Stimulated activated CD8-positive, alpha-beta memory T cell treated with anti-CD3 and anti-CD28 coated beads, Interleukin-7, amount 100 ng/mL, for 1 hour (primary cell): ENCODE measurements at places on chromosomes 7 and 10.

GRCh38 chr10:101682172-101682825, 12.7 kb downstream of the FBXW4 start:
- DNase-seq: no peak

DNA sequence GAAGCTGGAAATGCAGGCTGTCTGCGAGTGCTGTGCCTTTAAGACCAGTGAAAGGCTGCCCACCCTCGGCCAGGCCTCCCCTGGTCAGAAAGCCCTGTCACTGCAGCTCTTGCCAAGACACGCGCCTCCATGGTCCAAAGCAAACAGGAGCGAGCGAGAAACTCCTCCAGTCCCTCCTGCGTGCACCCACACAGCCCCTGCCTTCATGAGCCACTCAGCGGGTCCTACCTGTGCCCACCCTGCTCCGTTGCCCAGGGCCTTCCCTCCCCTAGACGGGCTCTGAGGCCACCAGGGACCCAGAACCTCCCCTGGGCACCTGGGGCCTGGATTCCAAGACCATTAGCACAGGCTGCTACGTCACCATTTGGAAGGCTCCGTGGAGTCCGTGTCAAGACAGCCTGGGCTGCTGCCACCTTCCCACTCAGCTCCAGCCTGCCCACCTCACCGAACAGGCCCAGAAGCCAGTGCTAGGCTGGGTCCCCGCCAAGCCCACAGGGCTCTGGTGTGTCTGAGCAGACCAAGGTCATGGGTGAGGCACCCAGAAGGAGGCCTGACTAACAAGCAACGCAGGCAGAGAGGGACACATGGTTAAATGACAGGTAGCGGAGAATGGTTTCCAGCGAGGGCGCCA, 144.5 kb downstream of the NEURL1 start:
- no peak for DNase-seq

DNA sequence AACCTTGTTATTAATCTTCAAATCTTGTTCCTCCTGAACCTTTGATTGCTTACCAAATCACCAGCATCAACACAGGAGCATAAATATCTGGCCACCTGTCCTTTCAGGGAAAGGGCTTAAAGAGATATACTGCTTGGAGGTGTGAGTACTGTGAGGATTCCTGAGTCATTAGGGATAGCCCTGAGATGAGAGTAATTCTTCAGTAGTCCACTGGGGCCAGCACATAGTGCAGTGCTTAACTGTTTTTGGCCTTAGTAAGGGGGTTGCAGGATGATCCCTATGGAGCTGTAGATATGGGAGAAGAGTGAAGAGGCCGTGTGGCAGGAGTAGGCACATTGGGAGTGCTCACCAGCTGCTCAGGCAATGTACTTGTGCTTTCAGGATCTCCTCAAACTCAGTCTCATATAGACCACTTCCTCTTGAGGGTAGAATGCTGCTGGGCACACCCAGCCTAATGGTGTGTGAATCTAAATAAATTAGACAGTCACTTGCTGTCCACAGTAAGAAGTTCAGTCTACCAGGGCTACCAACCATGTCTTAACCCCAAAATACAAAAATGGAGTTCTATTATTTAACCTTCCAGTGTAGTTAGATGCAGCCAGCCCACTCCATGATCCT, 26.5 kb upstream of the GPR141 start:
- no peak for DNase-seq

DNA sequence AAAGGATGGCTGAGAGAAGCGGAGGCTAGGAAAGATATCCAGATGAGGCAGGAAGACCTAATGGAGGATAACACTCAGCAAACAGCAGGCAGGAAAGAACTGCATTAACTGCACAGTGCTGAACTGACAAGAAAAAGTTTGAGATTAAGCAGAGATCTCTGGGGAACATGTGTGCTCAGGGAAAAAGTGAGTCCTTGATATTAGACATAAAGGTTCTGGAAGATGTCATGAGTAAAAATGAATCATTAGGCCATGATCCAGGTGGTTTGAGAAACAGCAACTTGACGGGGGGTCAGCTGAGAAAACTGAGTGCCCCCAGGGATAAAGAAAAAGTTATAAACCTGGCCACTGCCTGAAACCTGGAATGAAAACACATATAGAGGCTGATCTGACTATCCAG, 27.3 kb upstream of the ANK3 start:
- DNase-seq: no peak

- DNase-seq: no peak
Measured at GRCh38 chr7:32150039-32150438, 79.8 kb upstream of the PDE1C start.

- DNase-seq: no peak
Measured at GRCh38 chr10:112966194-112966855, 16.3 kb downstream of the TCF7L2 start.

DNA sequence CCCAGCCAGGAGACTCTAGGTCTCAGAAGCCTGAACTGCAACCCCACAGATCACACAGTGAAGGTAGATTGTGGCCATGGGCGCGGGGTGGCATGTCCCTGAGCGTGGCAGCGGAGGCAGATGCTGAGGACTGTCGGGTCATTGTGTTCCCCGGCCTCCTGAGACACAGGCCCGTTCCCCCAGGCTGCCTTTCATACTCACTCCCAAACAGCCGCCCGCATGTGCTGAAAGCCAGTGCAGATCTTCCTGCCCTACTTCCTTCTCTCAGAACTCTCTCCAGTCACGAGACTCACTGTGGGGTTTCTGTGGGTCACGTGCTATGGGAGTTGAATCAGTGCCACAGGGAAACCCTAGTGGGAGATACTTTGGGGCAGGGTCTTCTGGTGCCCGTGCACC, 48.0 kb downstream of the ZNF467 start:
- no peak for DNase-seq

DNA sequence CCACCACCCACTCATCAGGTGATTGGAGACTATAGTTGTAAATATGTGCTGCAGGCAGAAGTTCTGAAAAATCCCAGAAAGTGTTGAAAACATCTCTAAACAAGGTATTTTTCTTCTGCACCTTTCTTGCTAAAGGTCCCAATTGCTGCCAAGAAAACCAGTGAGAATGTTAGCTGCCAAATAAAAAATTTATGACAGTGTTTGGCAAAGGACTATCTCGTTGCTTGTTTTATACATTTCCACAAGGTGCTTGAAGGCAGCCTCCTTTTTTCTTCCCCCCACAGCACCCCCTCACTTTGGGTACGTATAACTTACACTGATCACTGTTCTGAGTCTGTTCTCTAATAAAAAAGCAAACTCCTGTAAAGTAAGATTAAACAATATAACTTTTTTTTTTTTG, 158.6 kb upstream of the TCF7L2 start:
- no peak for DNase-seq

DNA sequence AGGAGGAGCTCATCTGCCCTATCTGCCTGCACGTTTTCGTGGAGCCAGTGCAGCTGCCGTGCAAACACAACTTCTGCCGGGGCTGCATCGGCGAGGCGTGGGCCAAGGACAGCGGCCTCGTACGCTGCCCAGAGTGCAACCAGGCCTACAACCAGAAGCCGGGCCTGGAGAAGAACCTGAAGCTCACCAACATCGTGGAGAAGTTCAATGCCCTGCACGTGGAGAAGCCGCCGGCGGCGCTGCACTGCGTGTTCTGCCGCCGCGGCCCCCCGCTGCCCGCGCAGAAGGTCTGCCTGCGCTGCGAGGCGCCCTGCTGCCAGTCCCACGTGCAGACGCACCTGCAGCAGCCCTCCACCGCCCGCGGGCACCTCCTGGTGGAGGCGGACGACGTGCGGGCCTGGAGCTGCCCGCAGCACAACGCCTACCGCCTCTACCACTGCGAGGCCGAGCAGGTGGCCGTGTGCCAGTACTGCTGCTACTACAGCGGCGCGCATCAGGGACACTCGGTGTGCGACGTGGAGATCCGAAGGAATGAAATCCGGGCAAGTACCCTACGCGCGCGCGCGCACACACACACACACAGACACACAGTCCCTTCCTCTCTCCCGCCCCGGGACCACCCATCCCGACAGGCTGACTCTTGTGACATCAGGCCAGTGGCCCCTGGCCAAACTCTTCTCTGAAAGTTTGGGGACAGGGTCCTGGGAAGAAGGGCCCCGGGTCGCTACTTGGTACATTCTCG, 538 bp downstream of the TRIM8 start:
- peak; percentile 51 for DNase-seq

- DNase-seq: no peak
Measured at GRCh38 chr7:48042636-48043035, 7.3 kb downstream of the C7orf57 start.

GRCh38 chr10:125827133-125827532, 3.8 kb downstream of the BCCIP start:
- DNase-seq: no peak

DNA sequence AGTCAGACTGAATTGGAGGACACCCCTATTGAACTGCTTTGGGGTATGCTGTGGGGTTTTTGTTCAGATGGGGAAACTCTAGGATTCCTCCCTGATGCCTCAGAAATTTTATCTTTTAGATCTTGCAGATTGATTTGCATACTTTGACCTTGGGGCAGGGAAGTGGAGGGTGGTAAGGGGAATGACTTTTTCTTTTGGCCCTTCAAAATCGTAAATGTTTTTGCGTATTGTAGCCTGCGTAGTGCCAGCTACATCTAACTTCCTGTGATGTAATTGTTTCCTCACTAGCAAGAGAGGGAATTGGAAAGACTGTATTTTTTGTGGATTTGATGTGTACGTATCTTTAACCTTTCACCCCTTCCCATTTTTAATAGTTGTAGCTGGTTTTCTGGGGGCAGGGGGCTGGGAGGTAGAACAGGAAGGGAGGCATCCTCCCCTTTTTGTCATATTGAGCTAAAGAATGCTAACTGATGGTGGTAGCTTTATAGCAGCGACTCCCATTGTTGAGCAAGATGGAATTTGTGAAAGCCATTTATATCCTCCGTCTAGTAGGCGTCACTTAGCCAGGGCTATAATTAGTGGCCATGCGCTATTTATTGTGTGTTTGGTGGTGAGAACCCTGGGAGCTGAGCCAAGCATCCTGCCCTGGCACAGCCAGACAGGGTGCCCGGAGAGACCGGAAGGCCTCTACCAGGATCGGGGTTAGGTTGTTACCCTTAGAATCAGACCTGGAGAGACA, 11.3 kb downstream of the DUSP5 start:
- no peak for DNase-seq

DNA sequence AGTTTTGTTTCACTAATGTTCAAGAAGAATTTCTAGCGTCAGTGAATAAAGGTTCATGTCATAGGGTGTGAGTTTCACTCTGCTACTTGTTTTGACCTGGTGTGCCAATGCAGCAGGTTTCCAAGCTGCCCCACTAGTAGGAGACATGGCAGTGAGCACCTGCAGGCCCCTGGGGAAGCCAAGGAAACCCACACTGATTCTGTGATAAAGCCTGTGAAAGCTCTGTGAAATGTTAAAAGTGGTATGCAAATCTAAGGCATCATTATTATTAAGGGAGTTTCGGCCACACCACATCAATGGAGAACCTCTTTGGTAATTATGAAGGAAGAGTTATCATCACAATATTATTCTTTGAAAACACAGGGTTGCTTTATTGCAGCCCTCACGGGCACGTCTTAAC, 46.4 kb downstream of the ABCB5 start:
- DNase-seq: no peak

- DNase-seq: no peak
Measured at GRCh38 chr10:69181433-69181832, 1.4 kb downstream of the SUPV3L1 start.

GRCh38 chr10:22293747-22294404, 22.3 kb upstream of the COMMD3 start:
- no peak for DNase-seq

DNA sequence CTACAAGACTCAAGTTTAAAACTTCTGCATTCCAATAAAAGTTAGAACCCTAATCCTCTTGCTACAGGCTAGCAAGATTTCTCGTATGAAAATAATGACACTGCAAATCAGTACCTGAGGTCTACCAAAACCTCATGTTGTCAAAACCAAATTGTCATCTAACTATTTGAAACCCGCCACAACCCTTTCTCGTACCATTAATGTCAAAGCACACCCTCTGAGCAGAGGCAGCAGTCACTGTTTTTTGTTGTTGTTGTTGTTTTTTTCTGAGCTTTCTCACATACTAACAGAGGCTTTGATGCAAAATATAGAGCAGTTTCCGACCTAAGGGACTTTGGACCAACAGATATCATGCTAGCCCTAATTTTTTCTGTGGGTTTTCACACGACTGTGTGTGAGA, 563.9 kb upstream of the C7orf33 start:
- no peak for DNase-seq

GRCh38 chr10:124265776-124266467, 152.8 kb downstream of the OAT start:
- DNase-seq: no peak

GRCh38 chr10:18224626-18225445, 84.6 kb downstream of the CACNB2 start:
- no peak for DNase-seq

- no peak for DNase-seq
Measured at GRCh38 chr7:128437426-128438332, 18.0 kb upstream of the HILPDA start.

GRCh38 chr10:72626444-72626754, 520 bp upstream of the MICU1 start:
- no peak for DNase-seq

DNA sequence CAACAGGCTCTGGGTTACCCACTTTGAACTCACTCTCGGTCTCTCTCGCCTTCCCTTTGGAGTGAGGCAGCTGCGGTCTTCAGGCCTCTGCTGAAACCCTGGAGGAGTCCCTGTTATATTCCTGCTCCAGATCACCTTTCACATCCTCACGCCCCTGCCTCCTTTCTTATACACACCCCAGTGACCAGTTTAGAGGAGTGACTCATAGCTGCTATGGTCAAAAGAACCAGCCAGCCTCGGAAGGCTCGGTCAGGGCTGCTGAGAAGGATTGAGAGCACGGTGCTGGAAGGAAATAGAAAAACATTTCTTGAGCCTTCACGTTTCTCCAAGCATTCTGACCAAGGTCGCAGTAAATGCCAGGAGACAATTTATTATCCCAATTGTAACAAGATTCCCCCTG, 28.3 kb upstream of the SVOPL start:
- no peak for DNase-seq

DNA sequence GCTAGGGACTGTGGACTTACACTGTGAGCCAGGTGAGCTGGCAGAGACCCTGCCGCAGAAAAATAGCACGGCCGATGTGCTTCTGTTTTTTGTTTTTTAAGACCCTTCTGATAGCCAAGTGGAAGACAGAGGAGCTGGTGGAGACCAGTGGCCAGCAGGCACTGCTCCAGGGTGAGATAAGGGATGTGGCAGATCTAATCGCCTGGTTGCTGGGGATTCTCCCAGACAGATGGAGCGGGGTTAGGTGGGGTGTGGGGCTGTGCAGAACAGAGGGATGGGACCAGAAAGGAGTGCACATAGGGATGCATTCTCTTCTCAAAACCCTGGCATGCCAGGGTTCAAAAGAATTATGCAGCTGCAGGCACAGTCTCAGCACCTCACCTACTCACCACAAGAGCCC, 82.2 kb downstream of the VOPP1 start:
- DNase-seq: no peak

GRCh38 chr10:21191512-21191911, 294.4 kb upstream of the NEBL start:
- no peak for DNase-seq

- DNase-seq: no peak
Measured at GRCh38 chr7:144452064-144452463, 48.6 kb upstream of the NOBOX start.

DNA sequence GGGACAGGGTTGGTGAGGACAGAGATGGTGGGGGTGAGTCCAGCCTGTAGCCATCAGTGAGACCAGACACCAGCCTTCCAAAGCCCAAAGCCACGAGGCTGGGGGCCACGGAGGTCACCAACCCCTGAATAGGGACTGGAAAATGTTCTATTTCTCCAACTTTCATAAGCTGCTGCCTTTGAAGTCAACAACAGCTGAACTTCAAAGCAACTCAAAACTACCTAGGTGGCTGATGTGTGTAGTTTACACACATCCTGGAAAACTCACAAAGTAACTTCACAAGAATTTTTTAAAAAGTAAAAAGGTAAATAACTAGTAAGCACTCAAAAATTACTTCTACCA, 88.8 kb downstream of the CHST15 start:
- DNase-seq: no peak
